ENCODE measurements at places on chromosomes 5 and 9.

- no peak for DNase-seq
These were observed 102.0 kb downstream of the DMRTA1 start for GRCh38 chr9:22548625-22549024.

DNA sequence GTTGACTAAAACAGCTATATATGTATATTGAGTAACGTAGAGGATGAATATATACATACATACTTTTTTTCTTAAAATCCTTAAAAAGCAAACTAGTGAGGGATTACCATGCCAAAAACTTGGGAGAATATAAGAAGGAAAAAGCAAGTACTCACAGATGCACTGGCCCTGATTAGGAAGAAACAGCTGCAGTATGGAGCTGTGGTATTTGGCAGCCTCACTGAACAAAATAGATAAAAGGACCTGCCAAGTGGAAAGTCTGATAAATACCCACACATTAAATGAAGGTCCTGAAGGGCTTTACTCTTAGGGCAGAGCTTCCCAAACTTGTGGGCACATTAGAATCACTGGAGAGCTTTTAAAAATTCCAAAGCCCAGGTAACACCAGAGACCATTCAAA, 80.6 kb downstream of the FEM1C start:
- no peak for DNase-seq

DNA sequence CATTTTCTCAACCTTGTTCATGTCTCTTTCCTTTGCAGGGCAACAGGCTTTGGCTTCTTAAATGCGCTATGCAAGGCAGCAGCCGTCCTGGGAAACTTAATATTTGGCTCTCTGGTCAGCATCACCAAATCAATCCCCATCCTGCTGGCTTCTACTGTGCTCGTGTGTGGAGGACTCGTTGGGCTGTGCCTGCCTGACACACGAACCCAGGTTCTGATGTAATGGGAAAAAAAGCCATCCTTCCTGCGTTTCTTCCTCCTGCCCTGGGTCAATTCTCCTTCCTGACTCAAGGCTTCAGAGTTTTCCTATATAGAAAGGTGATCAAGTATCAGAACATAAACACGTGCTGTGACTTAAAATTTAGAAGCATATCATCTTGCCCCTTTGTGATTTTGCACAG, 77.8 kb upstream of the IQGAP2 start:
- no peak for DNase-seq

DNA sequence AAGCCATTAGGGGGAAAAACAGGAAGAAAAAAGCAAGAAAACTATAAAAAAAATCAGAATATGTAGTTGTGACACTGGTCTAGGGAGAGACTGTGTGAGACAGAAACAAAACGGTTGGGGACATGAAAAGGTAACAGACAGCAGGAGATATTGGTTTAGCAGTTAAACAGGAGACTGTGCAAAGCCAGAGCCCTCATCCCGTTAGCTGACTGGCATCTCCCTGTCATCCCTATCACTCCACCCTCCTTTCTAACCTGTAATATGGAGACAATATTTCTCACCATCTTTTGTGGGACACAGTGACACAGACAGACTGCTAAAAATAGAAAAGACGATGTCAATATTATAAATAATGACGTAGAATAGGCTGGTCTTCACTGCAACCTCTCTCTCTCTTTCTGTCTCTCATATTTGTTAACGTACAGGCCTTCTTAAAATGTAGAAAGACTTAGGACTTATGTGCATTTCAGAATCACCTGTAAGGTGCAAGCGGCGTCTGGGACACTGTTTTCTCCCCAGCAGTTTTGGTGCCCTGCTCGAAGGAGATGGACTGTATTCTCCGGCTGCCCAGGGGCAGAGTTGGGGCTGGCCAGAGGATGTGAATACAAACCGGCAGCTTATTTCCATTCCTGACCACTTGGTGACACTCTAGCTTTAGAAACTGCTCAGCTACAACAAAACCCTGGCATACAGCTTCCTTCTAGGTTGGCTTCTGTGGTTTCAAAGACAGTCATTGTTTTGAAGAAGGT, 190.6 kb downstream of the MAT2B start:
- DNase-seq = peak; percentile 46

- DNase-seq = peak; percentile 81
These were observed 63.6 kb upstream of the IL17B start for GRCh38 chr5:149442563-149443182.

DNA sequence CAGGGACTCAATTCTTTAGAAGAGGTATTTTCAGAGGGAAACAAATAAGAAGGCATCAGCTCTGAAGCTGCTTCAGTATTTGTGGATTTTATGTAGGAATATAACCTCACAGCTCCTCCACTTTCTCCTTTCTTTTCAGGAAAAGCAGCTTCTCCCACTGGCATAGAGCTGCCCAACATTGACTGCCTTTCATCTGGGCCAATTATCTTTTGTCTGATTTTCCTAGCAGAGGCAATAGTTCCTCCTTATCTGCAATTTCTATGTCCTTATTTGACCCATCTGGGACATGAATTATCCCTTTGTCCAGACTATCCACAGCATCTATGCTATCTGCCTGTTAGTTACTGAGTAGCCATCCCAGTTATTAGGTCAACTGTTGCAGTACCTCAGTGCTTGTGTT, 1671.2 kb upstream of the ACO1 start:
- DNase-seq = no peak

DNA sequence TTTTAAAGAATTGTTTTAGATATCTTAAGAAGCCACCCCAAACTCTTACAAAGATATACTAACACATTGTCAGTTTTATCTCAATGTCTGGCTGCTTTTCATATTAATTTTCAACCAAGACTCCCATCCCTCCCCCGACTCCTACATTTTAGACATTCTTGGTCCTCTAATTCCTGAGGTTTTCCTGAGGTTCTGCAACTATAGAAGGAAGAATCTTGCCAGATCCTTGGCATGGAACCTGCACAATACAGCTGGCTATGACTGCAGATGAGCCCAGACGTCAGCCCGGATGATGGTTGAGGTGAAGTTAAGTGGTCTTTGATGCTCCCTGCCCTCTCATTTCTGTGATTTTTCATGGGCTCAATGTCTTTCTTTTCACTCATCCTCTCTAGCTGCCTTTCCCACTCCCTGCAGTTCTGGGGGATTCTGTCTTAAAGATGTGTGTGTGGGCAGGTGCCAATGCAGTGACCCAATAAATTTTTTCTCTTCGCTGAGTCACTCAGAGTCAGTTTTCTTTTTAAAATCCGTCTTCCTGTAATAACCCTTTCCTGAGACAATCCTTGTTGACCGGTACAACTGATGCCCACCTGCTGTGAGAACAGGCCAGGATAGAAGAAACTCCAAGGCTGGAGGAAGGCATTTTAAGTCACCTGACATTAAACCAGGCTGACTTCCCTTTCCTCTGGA, 237.8 kb upstream of the GAS1 start:
- DNase-seq = no peak

DNA sequence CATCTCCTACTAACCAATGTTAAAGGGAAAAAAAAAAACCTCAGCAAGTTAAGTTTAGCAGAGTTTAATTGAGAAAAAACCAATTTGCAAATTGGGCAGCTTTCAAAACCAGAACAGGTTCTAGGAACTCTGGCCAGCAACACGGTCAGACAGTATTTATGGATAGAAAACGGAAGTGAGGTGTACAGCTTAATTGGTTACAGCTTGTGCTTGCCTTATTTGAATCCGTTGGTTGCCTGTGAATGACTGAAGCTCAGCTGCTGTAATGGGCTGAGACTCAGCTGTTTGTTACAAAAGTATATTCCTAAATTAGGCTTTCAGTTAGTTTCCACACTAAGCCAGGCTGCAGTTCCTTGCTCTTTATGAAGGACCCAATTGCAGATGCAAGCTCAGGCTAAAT, 217.0 kb downstream of the SREK1 start:
- DNase-seq = no peak

DNA sequence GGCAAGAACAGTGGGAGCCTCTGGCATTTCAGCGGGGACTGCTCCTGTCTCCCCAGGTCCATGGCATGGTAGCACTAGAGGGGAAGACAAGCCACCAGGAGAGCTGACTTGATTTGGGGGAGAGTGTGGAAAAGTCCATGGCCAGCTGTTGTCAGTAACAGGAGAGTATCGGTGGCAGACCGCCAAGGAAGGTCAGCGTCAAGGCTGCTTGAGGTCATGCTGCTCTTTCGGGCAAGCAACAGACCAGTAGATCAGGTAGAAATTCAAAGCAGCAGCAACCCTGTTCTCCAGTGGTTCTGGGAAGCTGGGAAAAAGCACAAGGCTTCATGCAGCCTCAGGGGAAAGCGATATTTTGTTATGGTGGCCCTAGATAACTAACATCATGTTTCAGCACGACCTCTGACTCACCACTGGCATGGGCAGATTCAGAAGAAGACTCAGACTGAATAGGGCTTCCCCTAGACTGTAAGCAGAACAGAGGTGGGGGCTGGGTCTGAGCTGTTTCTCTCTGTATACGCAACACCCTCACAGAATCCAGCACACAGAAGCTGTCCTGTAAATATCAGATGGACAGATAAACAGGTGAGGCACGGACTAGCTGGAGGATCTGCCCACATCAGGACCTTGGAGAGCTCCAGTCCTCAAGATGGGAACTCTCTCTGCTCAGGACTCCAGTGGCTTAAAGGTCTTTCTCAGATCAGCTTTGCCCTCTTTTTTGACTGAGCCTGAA, 35.2 kb upstream of the PLEKHG4B start:
- DNase-seq = no peak

- DNase-seq = no peak
These were observed 16.9 kb downstream of the HMGXB3 start for GRCh38 chr5:150017226-150018005.

- no peak for DNase-seq
These were observed 229.9 kb downstream of the DOCK8 start for GRCh38 chr9:444528-444927.

- no peak for DNase-seq
These were observed 166.9 kb upstream of the MRPS30 start for GRCh38 chr5:44641820-44642219.

GRCh38 chr5:114686356-114686755, 324.5 kb downstream of the KCNN2 start:
- no peak for DNase-seq

GRCh38 chr9:78614892-78615291, 318.0 kb downstream of the PSAT1 start:
- no peak for DNase-seq

- no peak for DNase-seq
These were observed 140.3 kb downstream of the OLFM1 start for GRCh38 chr9:135227641-135228251.

- no peak for DNase-seq
These were observed 340.6 kb upstream of the DAB2 start for GRCh38 chr5:39765366-39765765.

- no peak for DNase-seq
These were observed 260.3 kb downstream of the TMEM167A start for GRCh38 chr5:82816926-82817325.

DNA sequence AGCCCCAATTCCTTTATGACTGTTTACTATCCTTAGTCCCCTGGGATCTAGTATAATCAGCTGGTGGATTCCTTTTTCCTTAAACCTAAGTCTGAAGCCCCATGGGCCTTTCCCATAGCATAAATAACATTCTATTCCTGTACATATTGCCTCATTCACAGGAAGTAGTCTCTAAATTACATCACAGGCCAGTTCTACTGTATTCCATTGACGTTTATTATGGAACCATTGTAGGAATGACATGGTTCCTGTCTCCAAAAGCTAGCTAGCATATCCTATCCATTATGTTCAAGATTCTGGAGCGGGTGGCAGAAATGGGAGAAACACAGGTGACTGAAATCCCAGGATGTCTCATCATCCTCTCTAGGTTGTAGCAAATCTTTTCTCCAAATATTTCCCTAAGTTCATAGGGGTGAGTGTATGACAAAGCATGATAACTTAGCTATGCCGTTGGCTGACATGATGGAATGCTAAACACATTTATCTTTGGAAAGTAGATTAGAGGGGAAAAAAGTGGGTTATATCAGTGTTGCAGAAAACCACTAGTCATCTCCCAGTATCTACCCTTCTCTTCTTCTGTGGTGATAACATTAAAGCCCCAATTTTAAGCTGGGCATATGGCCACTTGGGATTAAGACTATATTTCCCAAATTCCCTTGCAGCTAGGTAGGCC, 140.1 kb downstream of the FGF1 start:
- DNase-seq = no peak

GRCh38 chr5:76733049-76733417, 17.1 kb downstream of the F2R start:
- no peak for DNase-seq

DNA sequence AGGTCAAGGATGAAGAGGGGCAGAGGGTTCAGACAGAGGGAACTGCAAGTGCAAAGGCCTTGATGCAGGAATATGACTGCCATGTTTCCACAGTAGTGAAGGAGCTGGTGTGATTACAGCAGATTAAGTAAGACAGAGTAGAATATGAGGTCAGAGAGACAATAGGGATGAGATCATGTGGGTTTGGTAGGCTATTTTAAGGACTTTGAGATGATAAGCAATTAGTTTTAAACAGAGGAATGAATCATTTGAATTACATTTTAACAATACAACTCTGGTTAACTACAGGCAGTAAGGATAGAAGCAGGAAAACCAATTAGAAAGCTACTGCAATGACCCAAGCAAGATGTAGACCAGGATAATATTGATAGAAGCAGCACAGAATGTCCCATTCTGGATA, 7.7 kb downstream of the CENPK start:
- DNase-seq = no peak

- no peak for DNase-seq
These were observed 96.7 kb upstream of the GRHPR start for GRCh38 chr9:37325778-37326177.

DNA sequence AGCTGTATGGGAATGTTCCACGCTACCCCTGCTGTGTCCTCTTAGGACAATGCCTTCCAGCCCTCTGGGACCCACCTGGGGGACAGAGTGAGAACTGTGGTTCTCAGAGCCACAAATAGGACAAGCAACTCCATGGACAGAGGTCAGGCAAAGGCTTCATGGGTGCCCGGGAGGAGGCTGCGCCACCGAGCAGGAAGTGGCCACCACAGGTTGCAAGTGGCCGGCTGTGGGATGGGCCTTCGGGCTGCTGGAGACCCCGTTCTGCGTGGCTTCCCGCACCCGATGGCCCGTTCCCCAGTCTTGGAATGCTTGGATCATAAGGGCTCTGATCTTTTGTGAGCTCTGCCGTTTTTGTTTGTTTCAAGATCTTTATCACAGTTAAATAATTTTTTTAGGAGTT, 118.8 kb downstream of the BOD1 start:
- DNase-seq = no peak

- no peak for DNase-seq
These were observed 74.5 kb downstream of the CDKN2A start for GRCh38 chr9:21919377-21920362.

DNA sequence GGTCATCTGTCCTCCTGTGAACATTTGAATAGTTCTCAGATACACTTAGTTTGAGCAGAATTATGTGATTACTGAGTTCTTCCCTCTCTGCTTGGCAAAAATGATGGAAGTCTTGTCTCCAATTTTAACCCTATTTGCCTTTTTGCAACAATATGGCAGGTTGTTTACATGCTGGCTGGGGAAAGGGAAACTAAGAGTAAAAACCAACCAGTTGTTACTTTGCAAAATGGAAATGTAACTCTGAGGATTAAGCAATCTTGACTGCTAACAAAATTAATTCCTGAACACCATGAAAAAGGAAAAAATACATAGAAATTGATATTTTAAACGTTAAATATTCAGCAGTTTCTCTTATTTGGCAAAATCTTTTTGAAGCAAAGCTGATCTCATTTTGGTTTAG, 11.1 kb downstream of the SIT1 start:
- DNase-seq = no peak

- no peak for DNase-seq
These were observed 229.3 kb downstream of the GOLPH3 start for GRCh38 chr5:31944684-31945445.

Data from left lobe of liver (tissue), 2 donors.